Osteoblast (primary cell): ENCODE measurements at places on chromosomes 2 and 18.

GRCh38 chr18:4130734-4131719, 324.1 kb downstream of the DLGAP1 start:
- no peak for DNase-seq

GRCh38 chr2:232846055-232846454, 24.0 kb upstream of the SNORC start:
- DNase-seq: no peak

GRCh38 chr18:14922965-14923565, 175.1 kb downstream of the ANKRD30B start:
- DNase-seq: no peak

DNA sequence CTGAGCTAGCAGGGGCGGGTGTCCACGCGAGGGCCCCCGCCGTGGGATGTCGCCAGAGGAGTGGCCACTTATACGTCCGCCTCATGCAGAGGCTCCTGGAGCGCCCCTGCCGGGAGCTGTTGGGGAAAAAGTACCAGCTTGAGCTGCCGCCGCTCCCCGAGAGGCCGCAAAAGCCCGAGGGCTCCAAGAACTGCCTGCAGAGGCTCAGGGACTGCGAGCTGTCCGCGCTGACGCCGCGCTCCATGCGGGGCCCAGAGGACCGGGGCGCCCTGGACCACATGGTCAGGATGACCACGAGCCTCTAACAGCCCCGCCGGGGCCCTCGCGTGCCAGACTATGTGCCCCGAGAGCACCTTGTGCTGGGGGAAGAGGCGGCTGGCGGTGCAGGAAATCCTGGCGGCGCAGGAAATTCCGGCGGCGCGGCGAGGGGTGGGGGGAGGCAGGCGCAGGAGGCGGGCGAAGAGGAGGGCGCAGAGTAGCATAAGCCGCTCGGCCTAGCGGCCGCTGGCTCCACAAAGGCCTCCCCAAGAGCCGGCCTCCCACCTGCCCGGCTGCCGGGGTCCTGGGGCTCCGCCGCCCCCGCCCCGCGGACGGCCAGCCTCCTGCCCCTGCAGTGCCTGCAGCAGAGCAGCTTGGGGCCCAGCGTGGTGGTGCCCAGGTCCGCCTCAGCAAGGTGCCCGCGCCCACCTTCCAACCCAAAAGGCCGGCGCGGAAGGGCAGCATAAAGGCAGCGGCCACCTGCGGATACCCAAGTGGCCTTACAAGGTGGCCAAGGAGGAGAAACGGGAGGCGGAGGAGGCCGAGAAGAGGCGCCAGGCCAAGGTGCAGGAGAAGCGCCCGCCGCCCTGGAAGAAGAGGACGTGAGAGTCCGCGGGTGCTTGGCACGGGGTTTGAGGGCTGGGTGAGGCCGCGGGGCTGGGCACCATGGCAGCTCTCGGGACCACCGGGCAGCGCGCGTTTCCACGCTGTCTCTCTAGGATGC, 42.1 kb upstream of the TRIM43B start:
- DNase-seq: peak; percentile 94

DNA sequence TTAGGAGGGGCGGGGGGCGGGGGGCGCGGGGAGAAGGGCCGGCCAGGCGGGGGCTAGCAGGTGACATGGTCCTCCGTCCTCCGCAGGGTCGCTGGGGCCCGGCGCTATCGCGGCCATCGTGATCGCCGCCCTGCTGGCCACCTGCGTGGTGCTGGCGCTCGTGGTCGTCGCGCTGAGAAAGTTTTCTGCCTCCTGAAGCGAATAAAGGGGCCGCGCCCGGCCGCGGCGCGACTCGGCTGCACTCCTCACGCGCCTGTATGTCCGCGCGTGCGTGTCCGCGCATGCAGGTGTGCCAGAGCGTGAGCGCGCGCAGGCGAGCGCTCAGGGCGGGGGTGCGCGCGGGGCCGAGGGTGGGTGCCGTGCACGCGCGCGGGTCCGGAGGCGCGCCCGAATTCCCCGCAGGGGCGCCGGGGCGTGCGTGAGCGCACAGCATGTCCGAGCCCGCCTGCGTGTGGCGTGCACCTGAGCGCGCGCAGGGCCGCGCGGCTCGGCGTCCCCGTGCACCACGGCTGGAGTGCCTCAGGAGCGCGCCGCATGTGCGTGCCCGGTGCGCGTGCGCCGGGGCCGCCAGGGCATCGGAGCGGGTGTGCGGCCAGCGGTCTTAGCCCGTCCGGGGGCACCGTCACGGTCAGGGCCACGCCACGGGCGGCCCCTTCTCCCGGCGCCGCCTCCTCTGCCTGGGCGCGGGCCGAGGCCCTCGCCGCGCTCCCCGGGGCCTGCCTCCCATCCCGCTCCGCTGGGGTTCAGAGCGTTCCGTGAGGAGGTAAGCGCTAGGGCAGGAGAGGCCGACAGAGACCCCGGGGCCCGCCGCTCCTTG, 6.3 kb downstream of the SNORC start:
- peak; percentile 92 for DNase-seq

GRCh38 chr2:231965102-231965501, 3.6 kb downstream of the DIS3L2 start:
- no peak for DNase-seq

- DNase-seq: peak; percentile 21
Observed at GRCh38 chr2:100544911-100545596, 17.7 kb upstream of the PDCL3 start.

DNA sequence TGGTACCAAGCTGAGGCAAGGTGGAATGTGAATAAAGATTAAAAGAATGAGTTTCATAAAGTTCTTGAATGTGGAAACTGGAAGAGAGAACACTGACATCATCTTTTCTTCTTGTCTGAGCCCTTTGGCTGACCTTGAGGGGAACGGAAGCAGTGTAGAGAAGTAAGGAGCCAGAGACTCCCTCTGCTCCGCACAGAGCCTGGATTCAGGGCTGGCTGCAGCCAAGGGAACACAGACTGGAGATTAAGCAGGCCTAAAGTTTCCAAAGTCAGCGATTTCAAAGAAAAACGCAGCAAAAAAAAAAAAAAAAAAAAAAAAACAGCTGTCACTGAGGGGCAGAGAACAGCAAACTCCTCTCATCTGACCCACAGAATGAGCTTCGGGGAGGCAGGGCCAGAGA, 19.3 kb upstream of the ALK start:
- no peak for DNase-seq

DNA sequence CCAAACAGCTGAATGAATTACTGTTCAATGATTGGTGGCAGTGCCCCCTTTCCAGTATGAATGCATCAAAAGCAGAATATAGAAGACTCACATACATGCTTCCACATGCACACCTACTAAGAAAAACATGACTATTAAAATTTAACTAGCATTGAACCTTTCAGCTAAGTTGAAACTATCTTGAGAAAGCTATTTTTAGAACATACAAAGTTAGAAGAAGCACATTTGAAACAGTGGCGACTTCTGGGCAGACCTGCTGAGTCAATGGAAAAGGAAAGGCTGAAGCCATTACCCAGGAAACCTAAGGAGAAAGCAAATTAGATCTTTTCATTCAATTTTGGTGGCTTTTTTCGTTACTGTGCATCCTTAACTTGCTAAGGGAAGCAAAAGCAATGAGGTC, 55.9 kb downstream of the PLA2R1 start:
- no peak for DNase-seq

DNA sequence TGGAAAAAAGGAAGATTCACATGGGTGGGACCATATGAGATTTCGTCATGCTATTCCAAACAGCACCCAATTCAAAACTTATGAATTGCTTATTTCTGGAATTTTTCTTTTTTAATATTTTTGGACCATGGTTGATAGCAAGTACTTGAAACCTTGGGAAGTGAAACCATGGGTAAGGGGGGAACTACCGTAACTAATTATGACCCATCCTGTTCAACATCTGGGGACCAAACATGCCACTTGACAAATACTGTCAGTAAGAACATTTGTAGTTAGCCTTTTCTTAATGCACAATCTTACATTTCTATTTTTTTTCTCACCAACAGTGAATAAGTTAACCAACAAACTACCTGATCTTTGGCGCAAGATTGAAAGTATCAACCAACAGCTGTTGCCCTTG, 105.7 kb upstream of the TTC39C start:
- no peak for DNase-seq

- no peak for DNase-seq
Observed at GRCh38 chr2:217790195-217790594, 212.6 kb downstream of the TNS1 start.

GRCh38 chr18:9539283-9539682, 64.0 kb downstream of the RALBP1 start:
- peak; percentile 93 for DNase-seq

- DNase-seq: no peak
Observed at GRCh38 chr2:62199392-62200125, 3.6 kb downstream of the B3GNT2 start.

DNA sequence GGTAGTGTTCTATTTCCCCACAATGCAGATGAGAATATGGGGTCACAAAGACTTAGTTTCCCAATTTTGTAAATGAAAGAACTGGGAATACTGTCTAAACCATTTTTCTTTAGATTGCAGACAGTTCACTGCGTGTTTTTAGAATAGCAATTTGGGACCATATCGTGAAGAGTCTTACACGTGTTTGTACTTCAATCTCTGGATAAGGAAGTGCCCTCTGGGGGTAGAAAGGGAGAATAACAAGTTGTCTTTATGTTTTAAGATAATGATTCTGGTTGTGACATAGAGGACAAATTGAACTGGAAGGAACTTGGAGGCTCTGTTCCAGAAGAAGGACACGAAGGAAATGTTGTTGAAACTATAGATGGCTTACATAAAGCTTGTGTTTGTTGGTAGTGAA, 457.7 kb downstream of the CBLN2 start:
- no peak for DNase-seq

- no peak for DNase-seq
Observed at GRCh38 chr2:46002947-46003346, 294.3 kb upstream of the EPAS1 start.

GRCh38 chr2:233140978-233141377, 80.8 kb downstream of the INPP5D start:
- no peak for DNase-seq

DNA sequence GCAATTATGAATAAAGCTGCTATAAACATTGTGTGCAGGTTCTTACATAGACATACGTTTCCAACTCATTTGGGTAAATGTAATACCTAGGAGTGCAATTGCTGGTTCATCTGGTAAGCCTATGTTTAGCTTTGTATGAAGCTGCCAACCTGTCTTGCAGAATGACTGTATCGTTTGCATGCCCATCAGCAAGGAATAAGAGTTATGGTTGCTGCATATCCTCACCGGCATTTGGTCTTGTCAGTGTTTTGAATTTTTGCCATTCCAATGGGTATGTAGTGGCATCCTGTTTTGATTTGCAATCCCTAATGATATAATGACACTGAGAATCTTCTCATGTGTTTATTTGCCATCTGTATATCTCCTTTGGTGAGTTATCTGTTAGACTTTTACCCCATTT, 20.7 kb downstream of the CCDC150 start:
- peak; percentile 52 for DNase-seq

DNA sequence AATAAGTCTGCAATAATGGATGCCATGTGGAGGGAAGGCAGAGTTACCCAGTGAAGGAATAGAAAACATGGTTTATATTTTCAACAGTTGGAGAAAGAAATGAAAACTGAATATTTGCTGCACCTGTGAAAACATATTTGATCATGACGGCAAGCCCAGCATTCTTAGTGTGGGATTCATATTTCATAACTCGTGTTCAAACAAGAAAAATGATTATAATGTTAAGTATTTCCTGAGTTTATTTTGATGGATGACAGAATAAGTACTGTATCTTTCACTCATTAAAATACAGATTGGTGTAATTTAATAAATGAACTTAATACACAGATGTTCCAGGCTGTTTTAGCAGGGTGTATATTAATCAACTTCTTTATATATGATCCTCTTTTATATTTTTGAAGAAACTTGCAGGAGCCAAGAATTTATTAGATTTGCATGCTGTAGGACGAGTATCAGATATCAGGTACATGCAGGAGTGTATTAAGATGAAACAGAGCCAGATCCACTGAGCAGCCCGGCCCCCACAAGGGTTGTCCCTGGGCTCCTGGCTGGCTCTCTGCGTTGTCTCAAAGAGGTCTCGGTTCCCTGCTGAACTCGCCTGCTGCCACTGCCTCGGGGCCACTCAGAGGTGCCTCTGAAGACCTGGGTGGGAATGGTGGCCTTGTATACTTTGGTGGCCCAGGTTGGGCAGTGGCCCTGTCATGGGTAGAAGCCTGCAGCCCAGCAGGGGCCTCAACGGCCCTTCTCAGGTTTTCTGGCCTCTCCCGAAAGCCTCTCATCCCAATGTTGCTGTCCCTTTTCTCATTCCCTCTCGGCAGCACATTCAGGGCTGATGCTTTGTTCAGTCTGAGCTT, 95.0 kb upstream of the LDAH start:
- DNase-seq: peak; percentile 83

DNA sequence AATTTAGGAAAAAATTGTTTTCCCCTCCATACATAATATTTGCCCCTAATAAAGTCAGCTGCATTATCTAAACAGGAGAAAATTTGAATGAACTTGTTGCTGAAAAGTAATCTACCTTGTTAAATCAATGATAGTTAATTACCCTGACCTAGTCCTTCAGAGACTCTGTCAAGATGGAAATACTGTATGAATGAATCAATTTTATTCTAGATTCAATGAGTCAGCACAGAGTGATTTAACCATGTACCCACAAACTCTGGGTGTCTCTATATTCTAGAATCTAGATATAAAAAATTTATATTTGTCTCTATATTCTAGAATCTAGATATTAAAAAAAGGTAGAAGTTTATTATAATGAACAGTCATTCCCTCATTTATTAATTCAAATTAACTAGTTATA, 36.2 kb downstream of the NDUFAF7 start:
- peak; percentile 26 for DNase-seq

DNA sequence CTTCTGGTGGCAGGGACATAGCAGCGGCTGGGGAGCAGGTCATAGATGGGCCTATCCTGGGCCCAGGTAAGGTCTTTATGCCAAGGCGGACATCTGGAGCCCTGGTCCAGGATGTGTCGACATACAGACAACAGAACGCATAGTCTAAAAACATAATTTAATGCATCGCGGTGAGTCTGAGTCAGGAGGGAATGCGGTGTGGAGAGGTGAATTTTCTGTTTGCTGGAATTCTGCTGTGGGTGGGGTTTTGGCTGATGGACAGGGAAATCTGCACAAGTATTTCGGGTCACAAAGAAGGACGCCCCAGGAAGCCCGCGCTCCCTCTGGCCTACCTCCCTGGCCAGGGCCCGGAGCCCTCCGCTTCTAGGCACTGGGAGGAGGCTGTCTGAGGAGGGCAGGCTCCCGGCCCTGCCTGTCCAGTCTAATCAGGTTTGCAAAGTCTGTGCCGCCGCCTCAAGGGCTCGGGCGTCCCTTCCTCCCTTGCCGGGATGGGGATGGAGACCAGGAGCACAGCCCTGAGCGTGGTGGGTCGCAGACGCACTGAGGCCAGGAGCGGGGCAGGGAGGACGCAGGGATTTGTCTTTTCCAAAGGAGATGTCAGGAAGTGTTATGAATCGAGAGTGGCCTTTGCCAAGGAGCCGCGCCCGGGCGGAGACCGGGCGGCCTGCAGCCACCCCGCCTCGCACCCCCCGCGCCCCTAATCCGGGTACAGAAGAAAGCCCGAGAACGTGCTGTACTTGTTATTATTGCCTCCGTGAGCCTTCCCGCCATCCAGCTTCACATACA, 2.3 kb downstream of the C1QL2 start:
- peak; percentile 83 for DNase-seq

- DNase-seq: peak; percentile 89
Observed at GRCh38 chr2:42951263-42951938, 159.0 kb upstream of the HAAO start.

- DNase-seq: no peak
Observed at GRCh38 chr18:35500113-35500512, 2.4 kb upstream of the INO80C start.
